Nucleus accumbens (tissue), 56 donors: ENCODE measurements at places on chromosomes 3 and 15.

GRCh38 chr3:13513051-13513912, 33.2 kb downstream of the HDAC11 start:
- no peak for DNase-seq

DNA sequence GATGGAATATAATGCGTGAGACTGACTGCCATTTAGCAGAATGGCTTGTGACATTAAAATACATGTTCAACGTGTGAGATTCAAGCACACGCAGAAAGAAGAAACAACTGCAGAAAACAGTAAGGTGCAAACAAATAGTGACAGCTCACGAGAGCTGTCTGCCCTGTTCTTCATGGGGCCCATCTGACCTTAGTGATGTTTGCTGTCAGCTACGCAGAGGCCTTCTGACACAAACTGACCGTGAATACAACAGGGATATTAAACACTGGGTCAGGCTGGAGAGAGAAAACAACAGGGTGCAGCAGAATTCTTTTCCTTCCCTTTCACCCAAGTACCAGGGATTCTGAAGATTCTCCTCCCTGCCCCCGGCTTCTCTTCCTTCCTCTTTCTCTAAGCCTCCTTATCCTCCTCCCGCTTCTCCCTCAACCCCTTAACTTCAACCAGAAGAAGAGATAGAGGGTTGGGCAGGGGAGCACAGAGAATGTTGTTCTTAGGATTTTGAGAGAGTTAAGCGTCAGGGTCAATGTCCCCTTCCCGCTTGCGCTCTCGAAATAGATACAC, 2.1 kb downstream of the TNFAIP8L3 start:
- no peak for DNase-seq

DNA sequence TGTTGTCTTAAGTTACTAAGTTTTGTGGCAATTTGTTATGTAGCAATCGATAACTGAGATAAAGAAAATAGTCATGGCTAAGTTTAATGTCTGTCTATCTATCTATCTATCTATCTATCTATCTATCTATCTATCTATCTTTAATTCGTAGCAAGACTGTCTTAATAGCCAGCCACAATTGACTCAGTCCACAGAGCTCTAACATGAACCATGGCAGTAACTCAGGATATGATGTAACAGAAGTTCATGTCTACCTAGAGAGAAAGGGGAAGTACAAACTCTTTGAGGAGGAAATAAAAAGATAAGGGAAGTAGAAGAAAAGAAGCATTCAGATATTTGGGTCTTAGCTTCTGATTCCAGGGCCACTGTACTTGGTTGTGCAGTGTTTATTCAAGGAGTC, 61.5 kb upstream of the FNDC3B start:
- no peak for DNase-seq

- no peak for DNase-seq
Observed at GRCh38 chr3:37054370-37054769, 61.1 kb downstream of the MLH1 start.

GRCh38 chr3:122671553-122671952, 9.1 kb upstream of the PARP14 start:
- no peak for DNase-seq

DNA sequence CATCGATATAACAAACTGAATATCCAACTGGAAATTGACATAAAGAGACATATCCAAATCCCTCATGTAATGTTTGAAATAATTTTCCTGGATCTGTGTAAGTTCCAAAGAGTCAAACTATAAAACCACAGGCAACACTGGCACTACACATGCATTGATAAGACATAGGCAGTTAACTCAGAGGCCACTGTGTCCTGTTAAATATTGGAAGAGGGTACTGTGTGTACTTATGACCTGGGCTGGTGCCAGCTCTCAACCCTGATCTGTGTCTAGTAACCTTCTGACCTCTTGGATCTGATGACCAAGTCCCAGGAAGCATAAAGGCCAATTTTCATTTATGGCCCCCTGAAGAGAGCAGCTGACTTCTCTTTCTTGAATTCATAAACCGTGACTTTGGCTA, 4.5 kb downstream of the NR1I2 start:
- DNase-seq, result no peak

- no peak for DNase-seq
Observed at GRCh38 chr3:134992180-134992579, 197.1 kb downstream of the EPHB1 start.

DNA sequence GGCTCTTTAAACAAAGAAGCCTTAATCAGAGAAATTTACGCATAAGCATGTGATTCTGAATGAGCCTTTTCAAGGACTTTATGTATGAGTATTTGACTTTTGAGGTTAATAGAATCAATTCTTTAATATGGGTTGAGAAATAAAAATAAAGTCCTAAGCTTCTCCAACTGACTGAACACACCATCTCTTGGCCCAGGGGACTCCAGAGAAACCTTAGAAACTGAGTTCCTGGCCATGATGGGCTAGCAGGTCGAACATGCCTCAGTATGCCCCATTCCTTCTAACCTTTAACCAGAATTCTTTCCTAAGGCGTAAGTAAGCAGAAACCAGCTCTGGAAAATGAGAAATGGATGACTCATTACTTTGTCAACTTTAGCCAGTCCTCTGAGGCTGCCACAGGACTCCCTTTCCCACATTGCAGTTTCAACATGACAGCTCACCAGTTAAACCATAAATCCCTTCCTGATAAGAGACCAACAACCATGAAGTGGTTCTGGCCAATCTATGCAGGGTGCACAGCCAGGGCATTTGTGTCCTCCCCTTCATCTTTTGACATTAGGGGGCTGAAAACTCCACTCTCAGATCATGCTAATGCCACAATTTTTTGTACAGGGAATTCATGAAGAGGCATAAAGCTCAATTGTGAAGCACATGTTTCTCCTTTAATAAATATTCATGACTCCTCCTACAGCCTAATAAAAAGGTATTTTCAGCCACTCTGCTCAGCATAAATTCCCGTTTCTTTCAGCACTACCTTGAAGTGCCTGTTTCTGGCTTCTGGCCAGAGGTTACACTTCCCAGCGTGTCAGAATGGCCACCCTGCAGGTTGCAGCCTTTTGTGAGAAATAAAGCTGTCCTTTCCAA, 33.3 kb downstream of the TM4SF18 start:
- DNase-seq, result no peak

DNA sequence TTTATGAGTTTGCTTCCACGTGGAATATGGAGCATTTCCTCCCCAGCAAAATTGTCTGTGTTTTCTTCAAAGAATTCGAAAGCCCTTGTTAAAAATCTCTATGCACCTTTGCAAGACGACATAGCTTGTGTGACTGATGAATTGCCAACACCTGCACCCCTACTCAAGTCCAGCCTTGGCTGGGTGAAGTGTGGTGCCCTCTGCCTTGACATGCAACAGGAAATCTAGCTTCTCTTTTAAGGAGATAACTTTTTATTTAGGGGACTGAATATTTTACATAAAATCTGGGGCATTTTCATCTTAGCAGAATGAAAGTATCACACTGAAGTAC, 647 bp downstream of the HMG20A start:
- no peak for DNase-seq
